Skeletal muscle cell (primary cell): ENCODE measurements at places on chromosomes 6 and 20.

GRCh38 chr6:47952640-47953039 lies 158.4 kb downstream of the PTCHD4 start:
- DNase-seq: no peak

GRCh38 chr6:30322527-30323501 lies 3.9 kb upstream of the TRIM39 start:
- no peak for DNase-seq

DNA sequence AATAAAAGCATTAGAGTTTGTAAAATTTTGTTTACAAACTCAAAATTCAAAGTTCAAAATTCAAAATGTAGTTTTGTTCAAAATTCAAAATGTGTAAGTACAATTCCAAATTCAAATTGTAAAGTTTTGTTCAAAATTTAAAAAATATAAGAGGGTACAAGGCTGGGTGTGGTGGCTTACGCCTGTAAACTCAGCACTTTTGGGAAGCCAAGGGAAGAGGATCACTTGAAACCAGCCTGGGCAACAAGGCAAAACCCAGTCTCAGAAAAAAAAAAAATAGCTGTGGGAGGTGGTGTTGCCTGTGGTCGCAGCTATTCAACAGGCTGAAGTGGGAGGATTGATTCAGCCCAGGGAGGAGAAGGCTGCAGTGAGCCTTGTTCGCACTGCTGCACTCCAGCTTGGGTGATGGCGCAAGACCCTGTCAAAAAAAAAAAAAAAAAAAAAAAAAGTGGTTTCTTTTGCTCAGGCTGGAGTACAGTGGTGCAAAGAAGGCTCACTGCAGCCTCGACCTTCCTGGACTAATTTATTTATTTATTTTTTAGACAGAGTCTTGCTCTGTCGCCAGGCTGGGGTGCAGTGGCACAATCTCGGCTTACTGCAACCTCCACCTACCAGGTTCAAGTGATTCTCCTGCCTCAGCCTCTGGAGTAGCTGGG lies 5.4 kb upstream of the ZBTB12 start:
- DNase-seq: peak; percentile 66

GRCh38 chr6:132490024-132490423 lies 22.9 kb downstream of the STX7 start:
- no peak for DNase-seq

- DNase-seq: no peak
Measured at GRCh38 chr6:157469378-157469777, 88.4 kb downstream of the ZDHHC14 start.

- no peak for DNase-seq
Measured at GRCh38 chr6:158611541-158612370, 32.8 kb downstream of the DYNLT1 start.

DNA sequence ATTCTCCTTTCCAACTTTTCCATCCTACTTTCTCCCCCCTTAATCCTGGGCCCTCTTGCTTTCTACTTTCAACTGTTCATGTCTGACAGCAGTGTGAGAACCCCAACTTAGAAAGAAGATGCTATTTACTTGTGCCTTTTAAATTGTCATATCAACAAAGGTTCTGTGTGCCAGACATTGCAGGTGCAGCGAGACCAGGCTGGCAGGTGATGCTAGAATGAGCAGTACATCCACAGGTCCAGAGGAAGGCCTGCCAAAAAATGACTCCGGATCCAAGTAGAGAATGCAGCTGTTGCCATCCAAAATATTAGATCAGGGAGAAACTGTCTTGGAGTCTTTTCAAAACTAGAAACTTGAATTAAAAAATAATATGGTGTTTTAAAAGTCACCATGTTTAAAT lies 510.5 kb downstream of the LMBRD1 start:
- no peak for DNase-seq

GRCh38 chr6:113805173-113805790 lies 51.9 kb upstream of the MARCKS start:
- DNase-seq: no peak

GRCh38 chr20:62208795-62209755 lies 11.0 kb downstream of the HRH3 start:
- DNase-seq: no peak

DNA sequence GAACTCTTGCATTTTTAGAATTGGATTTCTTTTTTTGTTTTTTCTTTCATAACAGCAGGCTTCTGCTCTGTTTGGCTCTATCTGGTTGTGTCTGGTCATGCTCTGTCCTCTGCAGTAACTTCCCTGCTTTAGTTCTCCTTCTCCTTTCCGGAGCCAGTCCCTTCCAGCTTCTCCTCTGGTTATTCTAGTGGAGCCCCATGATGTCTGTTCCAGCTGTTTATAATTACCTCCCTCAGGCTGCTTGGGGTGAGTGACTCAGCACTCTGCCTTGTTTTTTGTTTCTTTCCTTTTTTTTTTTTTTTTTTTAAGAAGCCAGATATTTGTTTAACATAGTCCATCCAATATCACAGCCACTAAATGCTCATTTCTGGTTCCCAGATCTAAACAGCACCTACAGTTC lies 409.6 kb downstream of the MAFB start:
- DNase-seq: peak; percentile 36

DNA sequence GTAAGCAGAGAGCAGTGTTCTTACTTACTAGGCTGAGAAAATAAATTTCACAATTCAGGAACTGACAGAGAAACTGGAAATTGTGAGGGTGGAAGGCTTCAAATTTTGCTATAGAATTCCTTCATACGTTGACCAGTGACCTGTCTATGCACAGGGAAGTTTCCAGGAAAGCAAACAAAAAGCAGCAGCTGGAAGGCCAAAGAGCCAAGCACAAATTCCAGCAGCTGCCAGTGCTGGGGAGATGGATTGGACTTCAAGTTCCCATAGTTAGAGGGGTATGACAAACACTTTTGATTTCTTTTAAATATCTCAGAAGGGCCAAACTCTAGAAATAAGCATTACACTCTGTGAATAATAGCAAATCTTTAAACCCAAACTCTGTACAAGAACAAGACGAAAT lies 299.1 kb upstream of the KCNQ5 start:
- DNase-seq: peak; percentile 30

DNA sequence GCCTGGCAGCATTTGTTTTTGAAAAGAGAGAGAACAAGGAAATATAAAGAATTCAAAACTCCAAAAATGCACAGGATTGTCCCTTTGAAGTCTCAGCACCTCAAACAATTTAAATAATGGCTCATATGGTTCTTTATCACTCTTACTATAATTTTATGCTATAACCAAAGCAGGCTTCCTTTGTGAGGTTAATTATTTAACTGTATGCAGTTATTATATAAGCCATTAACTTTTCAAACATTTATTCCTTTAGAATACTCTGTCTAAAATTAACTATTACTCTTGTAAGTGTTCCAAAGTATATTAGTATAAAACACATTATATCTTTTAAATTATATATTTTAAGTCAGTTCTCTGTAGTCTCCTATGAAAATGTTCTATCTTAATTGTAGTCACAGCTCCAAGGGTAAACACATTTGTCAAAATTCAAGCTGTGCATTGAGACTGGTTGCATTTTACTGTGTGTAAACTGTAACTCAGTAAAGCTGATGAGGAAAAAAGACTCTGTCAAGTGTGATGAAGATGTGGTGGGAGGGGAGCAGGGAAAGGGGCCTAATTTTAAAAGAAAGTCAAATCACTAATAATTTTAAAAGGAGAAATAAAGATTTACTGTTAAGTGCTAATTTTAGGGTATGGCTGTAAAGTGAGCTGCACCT lies 20.0 kb upstream of the PLAGL1 start:
- DNase-seq: no peak

- DNase-seq: no peak
Measured at GRCh38 chr20:1491281-1491840, at the start of gene SIRPB2. SIRPB2 (minus strand) TSS chr20:1491420; CDS start chr20:1491359, 61 bp downstream.

GRCh38 chr20:5036828-5037227 lies 35.5 kb upstream of the SLC23A2 start:
- no peak for DNase-seq

DNA sequence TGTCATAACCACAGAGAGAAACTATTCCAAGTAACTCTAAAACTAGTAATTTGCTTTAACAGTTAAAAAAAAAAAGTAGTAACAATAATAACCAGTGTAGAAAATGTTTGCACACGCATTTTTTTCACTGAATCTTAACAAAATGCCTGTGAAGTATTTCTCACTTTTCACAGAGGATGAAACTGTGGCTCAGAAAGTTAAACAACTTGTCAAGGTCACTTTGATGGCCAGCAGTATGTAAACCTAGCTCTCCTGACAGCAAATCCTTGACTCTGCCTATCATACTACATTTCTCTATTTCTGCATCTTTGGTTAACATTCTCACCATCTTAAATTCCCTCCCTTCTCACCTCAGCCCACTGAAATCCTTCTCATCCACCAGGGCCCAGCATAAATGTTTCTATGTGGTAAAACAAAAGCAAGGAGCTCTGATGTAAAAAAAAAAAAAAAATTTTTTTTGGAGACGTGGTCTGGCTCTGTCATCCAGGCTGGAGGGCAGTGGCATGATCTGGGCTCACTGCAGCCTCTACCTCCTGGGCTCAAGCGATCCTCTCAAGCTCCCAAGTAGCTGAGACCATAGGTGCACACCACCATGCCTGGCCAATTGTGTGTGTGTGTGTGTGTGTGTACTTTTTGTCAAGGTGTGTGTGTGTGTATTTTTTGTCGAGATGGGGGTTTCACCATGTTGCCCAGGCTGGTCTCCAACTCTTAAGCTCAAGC lies 26.1 kb upstream of the ZC3H12D start:
- DNase-seq: no peak

- peak; percentile 100 for DNase-seq
Measured at GRCh38 chr20:25237610-25238318, 10.1 kb upstream of the PYGB start.

DNA sequence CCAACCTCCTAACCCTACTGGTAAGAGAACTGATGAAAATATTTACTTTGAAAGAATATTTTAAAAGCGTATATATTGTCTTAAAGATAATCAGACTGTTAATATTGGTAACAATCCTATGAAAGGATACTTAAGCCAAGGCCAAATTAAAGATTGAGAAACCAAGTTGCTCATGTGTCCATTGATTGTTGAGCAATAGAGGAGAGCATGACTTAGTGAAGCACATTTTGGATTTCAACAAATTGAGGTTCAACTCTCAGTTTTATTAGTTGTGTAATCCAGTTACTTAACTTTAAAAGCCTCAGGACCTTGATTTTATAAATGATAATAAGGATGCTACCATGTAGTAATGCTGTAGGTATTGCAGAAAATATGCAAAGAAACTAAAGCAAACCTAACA lies 56.8 kb downstream of the PRL start:
- no peak for DNase-seq

DNA sequence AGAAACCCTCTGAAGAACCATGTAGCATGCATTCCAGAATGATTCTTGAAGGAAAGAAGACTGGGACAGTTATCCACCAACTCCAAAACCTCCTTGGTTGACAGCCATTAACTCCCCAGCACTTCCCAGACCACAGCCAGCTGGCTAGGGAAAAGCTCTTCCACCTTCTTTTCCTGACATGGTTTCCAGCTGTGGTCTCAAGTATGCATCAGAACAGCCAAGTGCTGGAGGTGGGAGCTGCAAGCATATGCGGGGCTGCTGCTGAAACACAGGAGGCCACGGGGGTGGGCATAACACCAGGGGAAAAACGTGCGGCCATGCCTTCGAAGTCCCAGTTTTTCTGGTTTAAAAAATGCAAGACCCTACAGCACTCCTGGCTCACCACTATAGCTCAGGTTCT lies 108.0 kb upstream of the FAM184A start:
- DNase-seq: no peak

- no peak for DNase-seq
Measured at GRCh38 chr20:35146299-35146919, 727 bp downstream of the EDEM2 start.

- DNase-seq: no peak
Measured at GRCh38 chr20:55449091-55449490, 556.2 kb downstream of the CBLN4 start.

GRCh38 chr6:133707456-133707855 lies 181.5 kb upstream of the TCF21 start:
- peak; percentile 82 for DNase-seq

DNA sequence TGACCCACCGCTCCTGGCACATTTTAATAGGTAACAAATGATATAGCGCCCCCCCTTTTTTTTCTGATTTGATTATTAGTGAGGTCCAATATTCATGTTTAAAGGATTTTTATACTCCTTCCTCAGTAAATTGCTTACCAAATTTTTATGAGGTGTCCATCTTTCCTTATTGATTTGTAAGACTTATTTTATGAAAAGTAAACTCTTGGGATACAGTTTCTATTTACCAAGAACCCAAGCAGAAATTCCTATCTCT lies 25.1 kb downstream of the TRIM27 start:
- no peak for DNase-seq

DNA sequence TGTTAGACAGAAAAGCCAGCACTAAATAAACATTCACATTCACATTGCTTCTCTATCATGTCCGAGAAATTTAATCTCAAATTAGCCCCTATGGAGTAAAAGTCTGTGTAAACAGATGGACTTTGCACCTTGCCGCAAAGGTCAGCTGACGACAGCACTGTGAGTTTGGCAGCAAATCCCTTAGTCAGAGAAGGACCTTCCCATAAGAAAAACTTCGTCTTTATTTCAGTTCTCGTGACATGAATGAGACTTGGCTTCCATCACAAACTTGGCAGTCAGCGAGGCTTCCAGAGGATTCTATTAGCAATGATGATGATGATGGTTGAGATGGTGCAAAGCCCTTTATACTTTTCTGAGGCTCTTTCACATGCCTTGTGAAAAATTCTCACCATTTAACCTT lies 133.7 kb upstream of the IFNGR1 start:
- DNase-seq: peak; percentile 28

DNA sequence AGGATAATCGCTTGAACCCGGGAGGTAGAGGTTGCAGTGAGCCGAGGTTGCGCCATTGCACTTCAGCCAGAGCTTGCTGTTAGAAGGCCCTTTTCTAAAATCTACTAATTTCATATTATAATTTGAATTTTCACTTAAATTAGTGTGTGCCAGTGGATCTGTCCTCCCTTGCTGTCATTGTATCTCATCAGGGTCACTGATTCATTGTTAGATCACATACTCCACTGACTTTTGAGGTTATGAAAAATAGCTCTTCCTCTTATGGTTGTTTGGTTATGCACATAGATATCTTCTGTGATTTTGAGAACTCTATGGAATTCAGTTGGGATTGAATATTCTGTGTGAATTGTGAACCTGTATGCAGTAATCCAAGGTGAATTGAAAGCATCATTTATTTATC lies 53.1 kb upstream of the TULP4 start:
- DNase-seq: no peak

GRCh38 chr20:59939879-59940128 lies 301 bp downstream of the PPP1R3D start:
- DNase-seq: no peak

GRCh38 chr6:15332446-15332845 lies 86.6 kb downstream of the JARID2 start:
- no peak for DNase-seq
